ENCODE measurements at places on chromosomes 2 and 18.
A peak's percentile ranks its signal among the peaks of the same experiment; 100 is the strongest.

- DNase-seq, result no peak
Measured at GRCh38 chr2:100903534-100904258, 83.8 kb downstream of the NPAS2 start.

DNA sequence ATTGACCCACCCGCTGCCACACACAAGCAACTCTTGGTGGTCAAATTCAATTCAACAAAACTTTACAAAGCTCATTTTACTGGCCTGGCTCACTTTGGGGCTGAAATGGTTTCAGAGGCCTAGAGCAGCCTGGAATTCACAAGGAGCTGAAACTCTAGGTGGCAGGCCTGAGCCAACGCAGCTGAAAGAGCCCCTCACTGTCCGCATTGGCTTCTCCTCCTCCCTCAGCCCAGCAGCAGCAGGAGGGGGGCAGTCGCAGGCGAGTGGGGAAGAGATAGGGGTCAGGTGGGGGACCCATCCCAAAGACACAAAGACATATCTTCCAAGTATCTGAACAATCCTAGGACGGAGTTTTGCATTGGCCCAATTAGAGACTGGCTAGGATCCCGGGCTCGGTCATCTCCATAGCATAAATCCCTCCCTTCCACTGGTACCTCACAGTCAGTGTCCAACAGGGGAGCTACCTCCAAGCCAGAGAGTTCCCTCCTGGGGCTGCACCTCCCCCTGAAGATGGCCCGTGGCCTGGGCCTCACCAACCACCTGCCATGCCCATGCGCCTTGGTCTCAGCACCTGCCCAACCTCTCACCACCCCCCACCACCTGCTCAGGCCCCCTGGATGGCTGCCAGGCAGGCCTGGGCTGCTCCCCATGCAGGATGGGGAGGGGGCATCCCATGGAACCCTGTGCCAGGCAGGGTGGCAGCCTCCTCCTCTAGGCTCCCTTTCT is 113.4 kb downstream of the ZBTB7C start:
- DNase-seq, result peak; percentile 77

GRCh38 chr2:58387701-58388100 is 146.6 kb upstream of the FANCL start:
- DNase-seq, result no peak

GRCh38 chr18:41753826-41754225 is 201.2 kb upstream of the PIK3C3 start:
- DNase-seq, result no peak

DNA sequence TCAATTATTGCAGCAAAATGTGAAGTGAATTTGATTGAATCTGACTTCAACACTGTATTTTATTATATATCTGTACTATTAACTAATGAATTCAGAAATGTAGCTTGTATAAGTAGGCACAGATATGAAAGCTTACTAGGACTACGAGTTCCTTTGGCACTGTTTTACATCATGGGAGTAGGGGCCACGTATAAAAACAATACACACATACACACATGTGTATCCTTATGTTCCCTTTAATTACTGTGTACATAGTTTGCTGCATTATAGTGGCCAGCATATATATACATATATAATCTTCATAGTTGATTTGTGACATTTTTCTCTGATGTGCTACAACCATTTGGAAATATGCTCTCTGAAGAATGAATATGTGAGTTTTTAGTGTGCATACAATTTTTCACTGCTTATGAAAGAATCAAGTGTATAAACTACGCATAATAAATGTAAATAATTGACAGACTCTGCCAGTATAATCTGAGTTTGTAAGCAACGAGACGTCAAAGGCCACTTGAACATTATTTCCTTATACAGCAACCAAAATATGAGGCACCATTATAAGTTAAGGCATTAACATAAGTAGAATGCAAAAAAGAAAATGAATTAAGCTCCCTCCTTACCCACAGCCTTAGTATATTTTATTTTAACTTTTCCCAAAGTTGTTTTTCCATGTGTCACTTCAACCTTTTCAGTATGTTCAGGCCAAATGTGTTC is 98.1 kb upstream of the GALNT5 start:
- no peak for DNase-seq

All from H9 (cell line).